A172 (cell line): ENCODE measurements at places on chromosomes 7 and 10.

- no peak for DNase-seq
Measured at GRCh38 chr10:17209881-17210280, 8.4 kb upstream of the TRDMT1 start.

DNA sequence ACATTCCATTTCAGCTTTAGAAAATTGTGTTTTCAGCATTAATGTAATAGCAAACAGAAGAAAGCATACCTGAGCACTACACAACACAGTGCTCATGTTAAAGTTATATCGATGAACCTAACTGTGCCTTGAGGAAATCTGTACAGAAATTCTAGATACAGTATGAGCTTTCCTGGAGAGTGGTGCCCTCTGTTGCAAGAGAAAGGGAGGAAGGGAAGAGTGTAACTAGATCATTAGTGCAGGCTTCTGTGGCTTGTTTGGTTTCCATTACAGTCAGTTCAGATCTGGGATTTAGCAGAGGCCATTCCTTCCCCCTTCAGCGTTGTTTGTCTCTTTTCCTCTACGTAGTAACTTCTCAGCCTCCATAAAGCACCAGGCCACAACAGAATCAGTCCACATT lies 139.7 kb downstream of the HTR7 start:
- DNase-seq: peak; percentile 6

- peak; percentile 35 for DNase-seq
Measured at GRCh38 chr10:124378881-124379471, 39.7 kb downstream of the OAT start.

DNA sequence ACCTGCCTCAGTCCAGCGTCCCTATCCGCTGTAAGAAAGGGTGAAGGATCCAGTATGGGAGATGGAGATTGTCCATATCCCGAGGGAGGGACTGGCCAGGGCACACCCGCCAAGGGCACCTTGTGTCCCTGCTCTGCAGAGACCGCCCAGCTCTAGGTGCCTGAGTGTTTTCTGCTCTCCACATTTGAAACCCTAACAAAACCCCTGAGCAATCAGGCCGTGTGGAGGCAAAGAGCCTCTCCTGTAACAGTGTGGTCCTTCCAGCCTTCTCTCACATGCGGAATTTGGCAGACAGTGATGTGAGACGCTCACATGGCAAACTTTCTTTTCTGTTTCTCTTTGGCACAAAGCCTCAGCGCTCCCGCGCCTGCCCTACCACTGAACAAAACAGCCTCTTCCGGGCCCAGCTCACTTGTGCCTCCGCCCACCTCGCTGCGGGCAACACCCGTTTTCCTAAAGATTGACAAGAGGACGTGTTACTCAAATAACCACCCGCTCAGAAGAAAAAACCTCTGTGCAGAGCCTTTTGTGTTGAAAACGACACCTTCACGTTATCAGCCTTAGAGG lies 514.8 kb downstream of the DNAJB6 start:
- peak; percentile 59 for DNase-seq
